ENCODE measurements at places on chromosomes 4 and X.

DNA sequence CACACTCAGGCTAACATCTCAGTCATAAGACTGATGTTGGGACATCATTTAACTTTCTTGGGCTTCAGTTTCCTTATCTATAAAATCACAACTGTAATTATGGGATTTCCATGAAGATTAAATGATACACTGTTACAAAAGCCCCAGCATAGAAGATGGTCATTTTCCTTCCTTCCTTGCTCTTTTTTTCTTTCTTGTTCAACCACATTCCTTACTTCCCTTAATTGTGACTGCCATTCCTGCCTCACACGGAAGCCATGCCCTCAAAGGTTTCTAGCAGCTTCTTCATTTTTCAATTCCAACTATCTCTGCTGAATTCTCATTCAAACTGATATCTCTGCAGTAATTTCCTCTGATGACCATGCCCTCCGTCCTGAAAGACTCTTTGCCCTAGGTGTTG, 311.8 kb downstream of the PPP3CA start:
- DNase-seq: no peak

- DNase-seq: no peak
These were observed 52.4 kb downstream of the ENPP6 start for GRCh38 chr4:184165291-184165690.

- DNase-seq: no peak
These were observed 33.6 kb downstream of the PITX2 start for GRCh38 chr4:110589297-110589696.

GRCh38 chrX:134010690-134011089, 25.3 kb upstream of the GPC3 start:
- peak; percentile 36 for DNase-seq

- DNase-seq: no peak
These were observed 38.7 kb upstream of the THOC2 start for GRCh38 chrX:123771449-123772064.

- no peak for DNase-seq
These were observed 115.6 kb upstream of the DIAPH2 start for GRCh38 chrX:96569034-96569433.
